ENCODE measurements at places on chromosomes 5 and 9.

DNA sequence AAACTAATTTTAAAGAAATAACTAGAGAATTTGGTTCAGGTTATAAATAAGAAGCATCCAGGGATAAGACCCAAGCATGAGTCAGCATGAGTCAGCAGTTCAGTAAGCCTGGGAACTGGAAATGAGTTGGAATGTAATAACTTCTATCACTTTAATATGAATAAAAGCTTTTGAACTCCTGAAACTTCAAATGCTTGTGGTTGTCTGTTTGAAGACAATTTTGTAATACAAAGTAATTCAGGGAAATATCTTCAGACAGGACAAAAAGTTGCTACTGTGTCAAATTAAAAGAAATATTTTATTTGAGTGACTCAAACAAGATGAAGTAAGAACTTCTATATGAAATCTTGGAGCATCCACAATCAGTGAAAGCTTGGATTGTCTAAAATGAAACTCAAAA is 331.2 kb upstream of the DAB2 start:
- DNase-seq: peak; percentile 99

GRCh38 chr9:111436571-111436970 is 47.6 kb downstream of the ECPAS start:
- no peak for DNase-seq

DNA sequence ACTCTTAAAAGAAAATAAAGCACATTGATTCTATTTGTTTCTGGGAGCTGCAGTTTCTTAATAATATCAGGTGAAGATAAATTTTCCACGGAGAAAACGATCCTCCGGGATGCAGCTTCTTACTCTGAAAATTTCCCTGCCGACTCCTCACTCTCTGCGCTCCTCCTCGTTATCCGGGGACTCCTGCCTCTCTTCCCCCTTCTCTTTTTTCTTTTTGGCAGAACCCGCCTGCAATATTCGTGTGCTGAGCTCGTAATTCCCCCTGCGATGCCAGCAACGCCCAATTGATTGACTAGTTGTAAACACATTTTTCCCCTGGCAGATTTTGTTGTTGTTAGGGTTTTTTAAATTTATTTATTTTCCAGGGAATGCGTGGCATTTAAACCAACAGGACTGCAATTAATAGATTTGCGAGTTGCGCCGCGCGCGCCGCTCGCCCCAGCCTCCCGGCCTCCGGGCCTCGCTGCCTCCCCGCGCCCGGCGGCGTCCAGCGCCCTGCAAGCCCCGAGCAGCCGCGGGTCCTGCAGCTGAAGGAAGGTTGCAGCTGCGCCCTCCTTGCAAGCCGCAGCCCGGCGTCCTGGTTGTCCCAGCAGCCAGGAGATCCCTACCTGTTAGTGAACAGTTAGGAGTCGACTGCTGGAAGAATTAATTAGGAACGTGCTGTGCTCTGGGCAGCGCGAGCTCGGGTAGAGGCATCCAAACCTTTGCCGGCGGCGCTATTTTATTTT is 2.2 kb downstream of the NTNG2 start:
- DNase-seq: no peak

DNA sequence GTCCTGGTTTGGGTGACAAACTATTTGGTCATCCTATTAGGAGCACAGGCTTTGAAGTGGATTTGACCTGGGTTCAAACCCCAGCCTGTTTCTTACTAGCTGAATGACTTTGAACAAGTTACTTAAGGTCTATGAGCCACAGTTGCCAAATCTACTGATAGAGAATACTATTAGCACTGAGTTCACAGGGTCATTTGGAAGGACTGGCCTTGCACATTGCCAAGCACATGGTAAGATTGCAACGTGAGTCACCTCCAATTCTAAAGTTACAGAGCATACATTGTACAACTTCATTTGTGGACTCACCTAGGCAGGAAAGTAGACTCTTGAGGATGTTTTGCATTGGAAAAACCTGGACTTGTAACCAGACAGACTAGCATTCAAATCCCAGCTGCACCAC is 38.9 kb downstream of the MFAP3 start:
- DNase-seq: no peak

DNA sequence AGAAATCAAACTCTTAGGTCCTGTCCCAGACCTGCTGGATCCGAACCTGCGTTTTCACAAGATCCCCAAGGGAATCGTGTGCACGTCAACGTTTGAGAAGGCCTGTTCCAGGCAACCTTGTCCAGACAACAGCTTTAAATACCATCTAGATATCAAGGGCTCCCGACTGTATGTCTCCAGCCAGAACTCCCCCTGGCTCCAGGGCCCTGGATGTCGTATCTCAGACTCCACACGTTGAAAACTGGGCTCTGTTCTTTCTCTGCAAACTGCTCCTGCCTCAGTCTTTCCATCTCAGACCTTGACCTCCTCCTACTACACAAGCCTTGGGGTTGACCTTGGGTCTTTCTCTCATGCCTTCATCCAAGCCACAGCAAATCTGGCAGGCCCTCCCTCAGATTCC is 5.8 kb upstream of the ENG start:
- no peak for DNase-seq

DNA sequence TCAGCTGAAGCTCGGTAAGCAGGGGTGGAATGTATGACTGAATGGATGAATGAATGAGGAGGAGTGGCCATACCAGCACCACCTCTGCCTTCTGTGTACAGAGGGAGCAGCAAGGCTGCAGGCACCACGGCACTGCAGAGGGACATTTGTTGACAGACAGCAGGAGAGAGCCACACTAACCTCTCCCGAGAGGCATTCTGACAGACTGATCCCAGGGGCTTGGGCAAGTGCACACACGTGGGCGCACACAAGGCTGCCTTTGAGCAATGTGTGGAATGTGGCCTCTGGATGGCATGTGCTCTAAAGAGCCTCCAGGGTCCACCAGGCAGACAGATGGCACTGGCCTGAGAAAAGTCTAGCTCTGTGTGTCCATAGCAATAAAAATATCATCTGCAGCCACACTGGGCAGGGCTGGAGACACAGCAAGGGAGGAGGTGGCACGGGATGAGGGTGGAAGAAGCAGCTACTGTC is 111.8 kb downstream of the ACTL7B start:
- no peak for DNase-seq

DNA sequence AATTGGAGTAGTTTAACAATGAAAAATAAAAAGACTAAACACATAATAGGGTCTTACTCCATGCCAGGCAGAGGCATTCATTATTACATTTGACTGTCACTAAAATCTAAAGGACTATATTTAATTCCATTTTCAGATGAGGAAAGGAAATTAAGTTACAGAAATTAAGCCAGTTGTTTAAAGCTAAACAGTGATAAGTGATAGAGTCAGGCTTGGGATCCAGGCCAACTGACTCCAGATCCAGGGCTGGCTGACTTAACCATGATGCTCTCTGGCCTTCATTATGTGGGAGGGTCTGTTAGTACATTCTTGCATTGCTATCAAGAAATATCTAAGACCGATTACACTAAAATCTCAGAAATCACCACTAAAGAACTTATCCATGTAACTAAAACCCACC is 107.2 kb downstream of the ARHGEF28 start:
- DNase-seq: no peak
